ENCODE measurements at places on chromosomes 5 and 9.

GRCh38 chr9:68844157-68844556 lies 139.1 kb downstream of the PIP5K1B start:
- DNase-seq, result no peak

GRCh38 chr9:138022121-138022741 lies 144.6 kb downstream of the CACNA1B start:
- DNase-seq, result no peak

- no peak for DNase-seq
These were observed 812 bp downstream of the CACFD1 start for GRCh38 chr9:133460405-133461175.

- DNase-seq, result no peak
These were observed 317.0 kb upstream of the IRX4 start for GRCh38 chr5:2199697-2200096.

DNA sequence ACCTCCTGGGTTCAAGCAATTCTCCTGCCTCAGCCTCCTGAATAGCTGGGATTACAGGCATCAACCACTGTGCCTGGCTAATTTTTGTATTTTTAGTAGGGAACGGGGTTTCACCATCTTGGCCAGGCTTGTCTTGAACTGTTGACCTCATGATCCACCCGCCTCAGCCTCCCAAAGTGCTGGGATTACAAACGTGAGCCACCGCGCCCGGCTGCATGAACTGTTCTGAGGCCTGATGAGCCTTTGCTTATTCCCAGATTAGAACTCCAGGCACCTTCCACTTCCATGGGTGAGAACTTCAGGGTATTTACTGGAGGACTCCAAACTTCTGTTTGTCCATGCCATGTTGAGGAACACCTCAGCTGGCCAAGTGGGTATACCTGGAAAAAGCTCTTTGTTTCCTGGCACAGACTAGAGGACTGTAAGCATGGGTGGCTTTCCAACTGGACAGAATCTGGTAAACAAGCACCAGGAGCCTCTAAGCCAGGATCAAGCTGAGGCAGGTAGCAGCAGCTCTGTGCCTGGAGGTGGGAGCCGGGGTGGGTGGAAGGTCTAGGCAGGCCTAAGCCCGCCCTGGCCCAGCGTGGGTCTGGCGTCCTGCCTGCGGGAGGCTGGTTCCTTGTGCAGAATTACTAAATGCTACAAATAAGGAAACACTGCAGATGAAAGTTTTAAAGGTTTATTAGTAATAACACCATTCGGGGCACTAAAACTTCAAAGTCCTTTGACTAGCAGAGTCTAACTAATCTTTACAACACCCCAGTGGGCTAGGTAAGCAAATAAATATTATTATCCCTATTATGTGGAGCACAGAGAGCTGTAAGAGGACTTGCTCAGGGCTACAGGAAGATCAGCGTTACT lies 78.4 kb downstream of the SEMA5A start:
- DNase-seq, result no peak

- DNase-seq, result no peak
These were observed 1664.5 kb downstream of the EFNA5 start for GRCh38 chr5:106006242-106006641.

DNA sequence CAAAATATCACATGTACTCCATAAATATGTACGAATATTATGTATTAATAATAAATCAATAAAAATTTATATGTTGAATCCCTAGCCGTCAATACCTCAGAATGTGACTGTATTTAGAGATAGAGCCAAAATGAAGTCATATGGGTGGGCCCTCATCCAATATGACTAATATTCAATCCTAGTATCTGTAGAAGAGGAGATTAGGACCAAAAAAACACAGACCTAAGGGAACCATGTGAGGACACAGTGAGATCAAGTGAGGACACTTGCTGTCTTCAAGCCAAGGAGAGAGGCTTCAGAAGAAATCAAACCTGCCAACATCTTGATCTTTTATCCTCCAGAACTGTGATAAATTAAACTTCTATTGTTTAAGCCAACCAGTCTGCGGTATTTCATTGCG lies 3.7 kb upstream of the AMACR start:
- DNase-seq, result no peak
